ENCODE measurements at places on chromosomes 7 and 10.
A peak's percentile ranks its signal among the peaks of the same experiment; 100 is the strongest.

DNA sequence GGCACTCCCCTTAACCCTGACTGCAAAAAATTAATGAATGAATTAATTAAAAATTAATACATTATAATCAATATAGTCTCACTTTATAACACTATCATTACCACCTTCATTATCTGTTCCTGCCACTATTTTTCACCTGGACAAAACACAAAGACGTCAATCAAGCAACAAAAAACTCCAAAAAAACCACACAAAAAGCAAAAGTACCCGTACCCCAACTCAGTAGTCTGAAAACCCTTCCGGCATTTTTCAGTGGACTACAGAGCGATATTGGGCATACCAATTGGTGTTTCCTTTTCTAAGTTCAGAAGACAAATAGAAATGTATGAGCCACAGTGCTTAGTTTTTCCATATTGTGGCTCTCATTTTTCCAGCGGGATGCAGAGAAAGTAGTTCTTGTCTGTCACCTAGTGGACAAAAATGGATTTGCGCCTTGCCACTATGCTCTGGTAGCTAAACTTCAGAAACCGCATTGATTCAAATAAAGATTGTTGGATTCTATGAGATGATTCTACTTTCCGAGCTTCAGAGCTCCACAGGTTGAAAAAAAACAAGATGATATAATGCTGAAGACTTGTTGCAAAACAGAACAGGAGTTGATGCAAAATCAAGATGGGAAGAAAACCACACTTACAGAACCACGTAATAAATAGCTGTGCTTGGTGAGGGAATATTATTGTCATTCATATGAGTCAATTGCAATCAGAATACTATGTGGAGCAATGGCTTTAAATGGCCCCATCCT, 50.6 kb upstream of the ITGB1 start:
- DNase-seq, result peak; percentile 43

- no peak for DNase-seq
Measured at GRCh38 chr10:17756557-17757217, 4.7 kb downstream of the TMEM236 start.

GRCh38 chr7:27459021-27459730, 203.5 kb downstream of the HIBADH start:
- DNase-seq, result no peak

DNA sequence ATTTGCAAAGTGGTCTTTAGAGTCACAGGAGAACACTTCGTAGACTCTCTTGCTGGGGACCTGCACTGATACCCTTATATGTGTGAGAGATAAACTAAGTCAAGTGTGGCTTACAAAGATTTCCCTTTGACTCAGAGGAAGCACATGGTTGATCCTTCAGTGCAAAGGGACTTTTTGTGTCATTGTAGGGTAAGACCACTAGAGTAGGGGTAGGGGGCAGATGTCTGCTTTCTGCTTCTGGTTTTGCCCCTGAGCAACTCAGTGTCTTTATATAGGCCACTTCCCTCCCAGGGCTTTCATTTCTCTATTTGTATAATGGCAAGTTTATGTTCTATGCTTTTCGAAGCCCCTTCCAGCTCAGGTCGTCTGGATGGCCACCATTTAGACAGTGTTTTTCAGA, 281.7 kb downstream of the SORCS3 start:
- no peak for DNase-seq

- DNase-seq, result peak; percentile 75
Measured at GRCh38 chr10:21526860-21527597, 1.5 kb upstream of the SKIDA1 start.
